ENCODE measurements at places on chromosomes 5 and 9.
A peak's percentile ranks its signal among the peaks of the same experiment; 100 is the strongest.

DNA sequence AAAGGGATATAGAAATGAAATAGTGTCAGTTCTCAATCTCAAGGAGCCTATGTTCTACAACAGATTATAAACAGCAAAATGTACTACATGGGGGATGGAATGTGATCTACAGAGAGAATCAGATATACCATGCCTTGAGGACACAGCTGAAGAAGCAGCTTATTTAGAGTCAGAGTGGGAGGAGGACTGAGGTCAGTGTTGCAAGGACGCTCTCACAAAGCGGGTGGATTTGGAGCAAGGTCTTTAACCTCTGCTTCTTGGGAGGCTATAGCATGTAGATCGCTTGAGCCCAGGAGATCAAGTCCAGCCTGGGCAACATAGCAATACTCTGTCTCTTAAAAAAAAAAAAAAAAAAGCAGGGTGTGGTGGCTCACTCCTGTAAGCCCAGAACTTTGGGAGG, 32.8 kb upstream of the PLIN2 start:
- DNase-seq, result no peak

DNA sequence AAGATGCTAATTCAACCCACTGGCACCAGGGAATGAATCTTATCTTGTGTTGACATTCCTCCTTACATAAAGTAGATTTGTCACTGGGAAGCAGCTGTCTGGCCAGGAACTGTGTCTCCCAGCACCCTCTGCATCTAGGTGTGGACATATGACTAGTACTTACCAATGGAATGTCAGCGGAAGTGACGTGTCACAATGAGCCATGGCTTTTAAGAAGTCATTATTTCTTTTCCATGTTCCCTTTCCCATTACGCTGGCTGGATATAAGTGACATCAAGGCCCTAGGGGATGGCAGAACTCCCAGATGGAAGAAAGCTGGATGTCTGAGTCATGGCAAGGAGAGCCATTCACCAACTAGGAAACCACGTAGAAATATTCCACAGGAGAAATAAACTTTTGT, 84.7 kb upstream of the MAST4 start:
- no peak for DNase-seq

- DNase-seq, result no peak
Measured at GRCh38 chr5:13833440-13833839, 111.0 kb downstream of the DNAH5 start.

- DNase-seq, result no peak
Measured at GRCh38 chr5:107736638-107737037, 65.9 kb upstream of the EFNA5 start.

- no peak for DNase-seq
Measured at GRCh38 chr5:44568519-44568918, 179.3 kb upstream of the FGF10 start.

- no peak for DNase-seq
Measured at GRCh38 chr5:10246761-10247160, 2.9 kb downstream of the ATPSCKMT start.

GRCh38 chr9:91056917-91057316, 255.3 kb downstream of the SYK start:
- no peak for DNase-seq

DNA sequence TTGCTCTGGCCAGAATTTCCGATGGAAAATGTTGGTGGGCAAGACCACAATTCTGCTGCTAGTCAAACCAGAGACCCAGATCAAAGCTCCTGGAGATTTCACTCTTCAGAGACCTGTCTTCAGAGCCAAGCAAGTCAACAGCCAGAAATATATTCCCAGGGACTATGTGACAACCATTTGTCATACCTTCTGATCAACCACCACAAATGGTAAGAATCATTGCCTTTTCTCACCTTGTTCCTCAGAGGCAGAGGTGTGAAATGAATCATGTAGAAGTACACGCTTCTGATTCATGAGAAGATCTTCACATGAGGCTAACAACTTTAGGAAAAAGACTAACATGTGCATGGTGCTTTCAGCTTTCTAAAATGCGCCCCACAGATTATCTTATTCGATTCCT, 53.5 kb downstream of the SUSD1 start:
- no peak for DNase-seq

GRCh38 chr9:135864447-135865049, 42.8 kb downstream of the CAMSAP1 start:
- no peak for DNase-seq

GRCh38 chr9:5493679-5494511, 16.4 kb upstream of the PDCD1LG2 start:
- no peak for DNase-seq

- DNase-seq, result no peak
Measured at GRCh38 chr5:65068410-65068809, 299.7 kb downstream of the CWC27 start.

DNA sequence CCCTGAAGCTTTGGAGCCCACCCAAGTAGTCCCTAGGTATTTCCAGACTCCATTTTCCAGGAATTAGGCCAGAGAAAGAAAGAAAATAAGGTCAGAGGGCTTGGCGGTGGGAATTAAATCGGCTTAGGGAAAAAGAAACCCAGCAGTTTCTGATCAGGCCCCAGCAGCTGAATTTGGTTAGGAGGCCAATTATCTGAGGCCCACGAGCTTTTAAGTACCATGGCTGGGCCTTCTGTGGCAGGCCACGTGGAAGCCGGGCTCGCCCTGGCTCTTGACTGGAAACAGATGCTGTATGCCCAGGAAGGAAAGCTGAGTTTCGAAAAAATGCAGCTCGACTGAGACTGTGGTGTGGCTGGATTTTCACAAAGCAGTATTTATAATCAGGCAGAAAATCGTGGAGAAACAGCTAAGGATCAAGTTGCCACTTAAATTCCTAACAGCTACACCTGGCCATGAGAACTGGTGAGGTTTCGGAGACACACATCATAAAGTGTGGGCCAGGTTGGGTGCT, 75.1 kb upstream of the PANK3 start:
- no peak for DNase-seq

DNA sequence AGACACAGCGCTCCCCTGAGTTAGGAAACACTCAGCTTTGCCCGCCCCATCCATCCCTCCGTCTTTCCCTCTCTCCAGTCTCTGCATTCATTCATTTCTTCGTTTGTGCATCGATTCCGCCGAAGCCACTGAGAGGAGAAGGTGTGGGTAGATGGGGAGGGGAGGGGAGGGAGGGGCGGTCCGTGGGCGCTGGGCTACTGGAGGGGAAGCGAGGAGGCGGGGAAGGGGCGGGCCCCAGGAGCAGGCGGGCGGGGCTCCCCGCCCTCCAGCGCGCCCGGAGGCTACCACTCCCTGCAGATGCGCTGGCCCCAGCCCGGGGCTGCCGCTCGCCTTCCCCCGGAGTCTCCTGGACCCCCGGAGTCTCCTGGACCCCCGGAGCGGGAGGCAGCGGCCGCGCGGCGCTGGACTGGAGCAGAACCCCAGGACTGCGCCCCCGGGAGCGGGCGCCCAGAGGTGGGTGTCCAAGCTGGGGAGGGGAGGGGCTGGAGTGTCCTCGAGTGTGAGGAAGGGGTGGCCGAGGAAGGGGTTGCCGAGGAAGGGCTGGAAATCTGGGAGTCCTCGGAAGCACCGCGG, 159.5 kb downstream of the C9orf152 start:
- peak; percentile 57 for DNase-seq

- DNase-seq, result no peak
Measured at GRCh38 chr9:131980267-131981016, 99.2 kb downstream of the MED27 start.

GRCh38 chr5:10914741-10915480, 153.9 kb upstream of the DAP start:
- DNase-seq, result no peak

- DNase-seq, result no peak
Measured at GRCh38 chr9:130766021-130766926, 68.8 kb upstream of the ABL1 start.

DNA sequence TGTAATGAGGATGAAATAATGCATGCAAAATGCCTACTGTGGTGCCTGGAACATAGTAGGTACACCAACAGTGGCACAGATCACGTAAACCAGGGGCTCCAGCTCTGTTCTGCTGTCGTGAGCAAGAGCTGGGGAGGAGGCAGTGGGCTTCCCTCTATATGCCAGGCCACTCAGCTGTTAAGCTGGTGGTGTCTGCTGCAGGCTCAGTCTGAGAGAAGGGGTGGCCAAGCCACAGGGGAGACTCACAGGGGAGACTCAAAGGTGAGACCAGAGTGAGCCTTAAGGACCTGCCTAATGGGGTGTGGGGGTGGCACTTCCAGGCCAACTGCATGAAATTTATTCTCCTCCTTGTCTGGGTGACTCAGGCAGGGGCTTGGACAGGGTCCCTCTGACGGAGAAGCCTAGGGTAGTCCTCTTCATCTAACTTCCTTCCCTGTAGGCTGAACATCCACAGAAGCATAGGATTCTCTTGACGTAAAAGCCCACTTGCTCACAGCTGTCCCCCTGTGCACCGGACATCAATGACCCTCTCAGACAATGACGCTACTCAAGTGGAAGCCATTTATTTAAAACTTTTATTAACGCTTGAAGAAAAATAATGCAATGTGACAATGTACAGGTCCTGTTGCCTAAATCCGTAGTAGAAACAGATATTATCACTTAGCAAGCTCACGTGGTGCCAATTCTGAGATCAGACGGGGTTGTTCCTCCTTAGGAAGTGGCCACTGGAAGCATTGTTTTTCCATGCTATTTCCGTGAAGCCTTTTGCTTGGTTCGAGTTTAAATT, 13.9 kb downstream of the STC2 start:
- no peak for DNase-seq

Data from GF-D8 (cell line).